ENCODE measurements at places on chromosomes 5 and 9.

GRCh38 chr5:85651731-85652130, 966.0 kb upstream of the COX7C start:
- DNase-seq, result no peak

DNA sequence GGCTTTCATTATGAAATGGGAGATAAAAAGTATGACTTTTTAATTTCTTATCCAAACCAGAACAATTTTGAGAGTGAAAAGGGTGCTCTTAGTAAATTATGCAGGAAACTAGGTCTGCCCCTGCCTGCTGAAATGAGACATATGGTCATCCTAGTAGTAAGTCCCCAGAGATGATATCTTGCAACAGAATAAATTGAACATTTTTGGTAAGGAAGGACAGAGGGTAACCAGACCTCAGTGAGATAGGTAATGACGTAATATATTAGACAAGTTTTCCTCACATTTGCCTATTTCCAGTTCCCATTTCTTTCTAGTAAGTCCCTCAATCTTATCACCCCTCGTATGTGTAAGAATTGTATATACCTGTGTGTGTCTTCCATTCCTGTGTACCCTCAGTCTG, 91.8 kb downstream of the EQTN start:
- no peak for DNase-seq

DNA sequence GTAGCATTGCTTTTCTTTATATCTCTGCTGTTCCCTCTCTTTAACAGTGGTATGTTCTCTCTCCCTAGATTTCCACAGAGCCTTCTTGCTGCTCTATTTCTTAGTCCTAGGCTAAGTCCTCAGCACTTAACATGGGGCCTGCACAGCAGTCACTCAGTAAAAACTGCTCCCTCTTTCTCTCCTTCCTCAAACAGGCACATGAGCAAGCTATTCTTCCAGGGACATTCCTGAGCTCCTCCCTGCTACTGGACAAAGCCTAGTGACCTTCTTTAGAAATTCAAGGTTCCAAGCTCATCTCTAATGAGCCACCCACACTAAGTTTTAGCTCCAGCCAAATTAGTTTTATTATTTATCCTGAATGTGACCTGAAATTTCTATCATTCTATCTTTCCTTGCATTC, 39.5 kb downstream of the TRIM32 start:
- DNase-seq, result no peak

DNA sequence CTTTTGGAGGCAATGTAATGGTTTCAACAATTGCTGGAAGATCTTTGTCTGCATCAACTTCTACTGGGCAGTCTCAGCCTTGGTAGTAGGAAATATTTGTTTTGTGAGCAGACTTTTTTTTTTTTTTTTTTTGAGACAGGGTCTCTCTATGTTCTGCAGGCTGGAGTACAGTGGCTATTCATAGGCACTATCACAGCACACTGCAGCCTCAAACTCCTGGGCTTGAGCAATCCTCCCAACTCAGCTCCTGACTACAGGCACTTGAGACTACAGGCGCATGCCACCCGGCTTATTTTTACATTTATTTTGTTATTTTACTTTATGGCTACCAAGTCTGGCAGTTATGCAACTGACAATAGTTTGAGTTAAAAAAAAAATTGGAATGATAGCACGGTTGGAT, 187.3 kb downstream of the SNX18 start:
- DNase-seq, result no peak

DNA sequence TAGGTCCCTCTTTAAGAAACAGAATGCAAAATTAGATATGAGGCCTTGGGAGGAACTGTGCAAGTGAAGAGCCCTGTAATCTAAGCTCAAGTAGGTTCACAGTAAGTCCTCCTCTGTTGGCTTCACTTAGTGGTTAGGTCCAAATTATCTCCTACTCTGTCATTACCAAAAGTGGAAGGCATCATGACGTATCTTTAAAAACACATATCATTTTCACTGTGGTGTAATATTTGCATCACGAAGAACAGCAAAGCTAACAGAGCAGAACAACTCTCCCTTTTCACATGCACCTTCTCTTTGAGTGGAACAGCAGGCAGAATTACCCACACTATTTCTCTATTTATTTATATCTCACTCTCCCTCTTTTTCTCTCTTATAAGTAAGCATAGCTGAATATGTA, 240.5 kb upstream of the CCNH start:
- DNase-seq, result no peak

GRCh38 chr9:106307670-106308069, 555.3 kb upstream of the ZNF462 start:
- no peak for DNase-seq

- DNase-seq, result no peak
These were observed 486.7 kb downstream of the RAB3C start for GRCh38 chr5:59069438-59070079.

DNA sequence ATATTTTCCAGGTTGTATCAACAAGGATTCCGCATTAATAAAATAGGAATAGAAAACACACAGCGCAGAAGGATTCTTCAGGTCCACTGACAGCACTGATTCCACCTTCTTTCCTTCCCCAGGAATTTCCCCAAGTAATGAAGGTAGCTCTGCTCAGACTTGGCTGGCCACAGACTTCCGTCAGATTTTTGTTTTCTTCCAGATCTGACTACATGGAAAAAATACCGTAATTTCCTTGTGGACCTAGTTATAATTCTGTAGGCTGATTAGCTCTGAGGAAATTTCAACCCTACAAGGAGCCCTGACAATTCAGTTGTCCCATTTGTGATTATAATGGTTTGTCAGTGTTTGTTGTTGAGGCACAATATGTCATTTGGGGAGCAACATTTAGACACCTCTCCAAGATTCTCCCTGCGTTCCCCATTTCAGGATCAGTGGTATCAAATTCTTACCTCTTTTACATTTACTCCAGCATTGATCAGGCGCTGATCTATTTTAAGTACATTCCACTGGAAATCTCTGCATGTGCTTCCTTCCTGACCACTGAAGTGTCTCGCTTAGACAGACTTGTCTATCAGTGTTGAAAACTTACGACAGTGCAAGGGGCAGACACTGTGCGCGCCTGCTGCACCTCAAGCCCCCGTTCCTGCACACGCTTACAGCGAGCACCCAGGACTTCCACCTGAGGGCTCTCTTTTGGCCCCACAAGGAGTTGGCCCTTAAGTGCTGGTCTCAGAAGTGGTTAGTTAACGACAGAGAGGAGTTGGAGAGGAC, 94.8 kb downstream of the LHFPL2 start:
- no peak for DNase-seq

DNA sequence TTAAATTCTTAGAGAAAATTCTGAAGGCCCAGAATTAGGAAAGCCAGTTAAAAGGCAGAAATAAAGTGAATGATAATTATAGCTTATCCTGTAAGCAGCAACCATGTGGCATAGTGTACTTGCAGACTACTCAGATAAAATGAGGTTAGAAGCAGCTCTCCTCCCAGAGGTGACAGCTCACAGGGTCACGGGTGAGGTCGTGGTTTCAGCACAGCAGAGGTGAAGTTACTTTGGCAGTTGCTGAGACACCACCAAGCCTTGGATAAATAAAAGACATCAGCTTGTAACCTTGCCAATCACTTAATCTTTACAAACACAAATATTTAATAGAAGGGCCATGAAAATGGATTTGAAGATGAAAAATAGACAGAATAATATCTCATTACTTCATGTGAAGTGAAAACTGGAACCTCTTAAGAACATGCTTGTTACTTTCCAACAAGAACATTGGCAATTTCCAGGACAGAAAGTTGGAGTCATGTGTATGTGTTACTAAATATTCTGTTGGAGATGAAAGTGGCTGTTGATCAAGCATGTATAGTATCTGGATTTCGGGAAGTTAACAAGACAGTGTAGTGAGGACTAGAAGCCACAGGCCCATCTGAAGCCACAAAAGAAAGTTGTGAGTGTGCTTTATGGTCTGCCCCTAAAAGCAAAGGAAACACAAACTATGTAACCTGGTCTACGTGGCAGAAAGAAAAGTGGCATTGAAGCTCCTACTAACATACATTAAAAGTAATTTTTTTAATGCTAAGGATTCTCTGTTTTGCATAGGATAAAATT, 134.4 kb downstream of the ERCC6L2 start:
- no peak for DNase-seq

DNA sequence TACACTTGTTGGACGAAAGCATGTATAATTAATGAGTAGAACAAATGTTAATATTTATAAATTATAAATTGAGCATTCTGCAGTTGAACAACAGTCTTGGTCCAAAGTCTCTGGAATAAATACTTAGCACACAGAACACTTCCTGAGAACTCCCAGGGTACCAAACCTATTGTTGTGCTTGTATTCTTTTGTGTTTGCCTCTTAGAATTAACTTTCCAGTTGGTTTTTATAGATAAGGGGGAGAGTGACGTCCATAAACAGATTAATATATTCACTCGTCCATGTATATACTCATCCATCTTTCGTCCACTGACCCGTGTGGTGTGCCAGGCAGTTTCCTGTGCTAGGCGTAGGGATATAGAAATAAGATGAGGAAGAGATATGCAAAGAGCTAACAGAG, 62.3 kb upstream of the TGFBR1 start:
- no peak for DNase-seq

GRCh38 chr9:134547161-134548100, 94.2 kb upstream of the COL5A1 start:
- DNase-seq, result no peak
